ENCODE measurements at places on chromosomes 11 and 22. TPM values are rescaled to one million over a fixed set of nuclear protein-coding genes. Genes with fewer than 3 reads are reported as not detected.

The HBB gene
- 10.5 TPM for total RNA-seq

The B4GALNT4 gene
- 0.98 TPM for total RNA-seq

DNA sequence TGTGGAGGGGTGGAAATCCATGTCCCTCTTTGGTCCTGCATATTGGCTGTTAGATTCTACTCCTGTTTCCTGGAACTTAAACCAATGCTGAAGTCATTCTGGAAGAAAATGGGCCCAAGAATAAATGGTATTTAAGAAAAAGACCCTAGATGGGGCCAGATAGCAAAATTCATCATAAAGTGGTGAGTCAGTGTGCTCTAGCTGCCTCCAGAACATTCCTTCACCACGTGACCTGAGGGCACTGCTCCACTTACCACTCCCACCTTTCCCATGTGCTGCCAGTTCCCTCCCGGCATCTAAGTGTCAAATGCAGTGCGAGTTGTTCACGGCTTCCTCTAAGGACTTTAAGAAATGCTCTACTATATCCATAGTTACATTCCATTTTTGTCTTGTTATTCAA is 30.9 kb upstream of the NAP1L4 start:
- no peak overlapping the region for H3K4me3 ChIP-seq
- peaks cover 9% of the 10 kb centered on the region for H3K4me1 ChIP-seq
- peaks cover 38% of the 10 kb centered on the region for H3K36me3 ChIP-seq
- no peak overlapping the region for H3K27ac ChIP-seq

- H3K36me3 ChIP-seq: no peaks in the 10 kb centered on the region
- H3K4me3 ChIP-seq: no peak overlapping the region
- DNase-seq: peak; percentile 46
- H3K4me1 ChIP-seq: peaks cover 40% of the 10 kb centered on the region
These were observed 42.8 kb downstream of the ETS1 start for GRCh38 chr11:128544471-128545051.

The SGSM1 gene
- 4.2 TPM for total RNA-seq

GRCh38 chr22:50731811-50732624 is 6.0 kb upstream of the ACR start:
- no peaks in the 10 kb centered on the region for H3K4me1 ChIP-seq
- no peaks in the 10 kb centered on the region for H3K27me3 ChIP-seq
- no peaks in the 10 kb centered on the region for H3K36me3 ChIP-seq
- H3K27ac ChIP-seq: no peak overlapping the region

Measured in thyroid gland (tissue), 4 donors.